ENCODE measurements at places on chromosomes 5 and 9.

GRCh38 chr9:81892440-81892839 lies 35.8 kb upstream of the SPATA31D4 start:
- DNase-seq, result no peak

DNA sequence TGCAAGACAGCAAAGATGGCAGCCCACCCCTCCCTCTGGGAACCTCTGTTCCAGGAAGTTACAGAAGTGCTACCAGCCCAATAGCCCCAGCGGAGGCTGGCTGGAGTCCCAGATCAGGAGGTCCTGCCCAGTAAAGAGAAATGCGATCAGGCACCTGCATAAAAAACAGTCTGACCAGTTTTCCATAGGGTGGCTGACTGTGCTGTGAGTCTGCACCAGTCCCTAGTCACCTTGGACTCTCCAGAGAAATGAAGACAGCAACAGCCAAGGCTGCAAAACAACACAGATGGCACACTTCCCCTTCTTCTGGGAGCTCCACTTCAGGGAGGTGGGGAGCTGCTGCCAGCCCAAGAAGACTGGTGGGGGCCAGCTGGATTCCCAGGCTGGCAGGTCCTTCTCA lies 265.5 kb upstream of the PCSK5 start:
- DNase-seq, result no peak

GRCh38 chr9:36146651-36147050 lies 10.1 kb downstream of the GLIPR2 start:
- DNase-seq, result no peak

DNA sequence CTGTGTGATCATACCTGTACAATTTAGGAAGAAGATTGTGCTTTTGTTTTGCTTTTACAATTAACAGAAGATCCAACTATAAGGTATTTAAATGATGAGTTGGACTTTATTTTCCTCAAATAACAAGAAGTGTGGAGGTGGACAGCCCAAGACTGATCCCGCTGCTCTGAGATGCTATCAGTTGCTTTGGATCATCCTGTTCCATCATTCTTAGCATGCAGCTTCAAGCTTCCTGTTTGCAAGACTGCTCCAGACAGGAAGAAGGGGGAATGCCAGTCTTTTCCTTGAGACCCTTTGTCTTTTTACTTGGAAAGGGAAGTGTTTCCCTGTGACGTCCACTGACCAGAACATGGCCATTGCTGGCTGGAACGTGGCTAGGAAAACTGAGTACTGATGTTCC lies 250.8 kb downstream of the ZSWIM6 start:
- no peak for DNase-seq

- no peak for DNase-seq
These were observed 109.6 kb upstream of the CNTLN start for GRCh38 chr9:17025281-17025680.

DNA sequence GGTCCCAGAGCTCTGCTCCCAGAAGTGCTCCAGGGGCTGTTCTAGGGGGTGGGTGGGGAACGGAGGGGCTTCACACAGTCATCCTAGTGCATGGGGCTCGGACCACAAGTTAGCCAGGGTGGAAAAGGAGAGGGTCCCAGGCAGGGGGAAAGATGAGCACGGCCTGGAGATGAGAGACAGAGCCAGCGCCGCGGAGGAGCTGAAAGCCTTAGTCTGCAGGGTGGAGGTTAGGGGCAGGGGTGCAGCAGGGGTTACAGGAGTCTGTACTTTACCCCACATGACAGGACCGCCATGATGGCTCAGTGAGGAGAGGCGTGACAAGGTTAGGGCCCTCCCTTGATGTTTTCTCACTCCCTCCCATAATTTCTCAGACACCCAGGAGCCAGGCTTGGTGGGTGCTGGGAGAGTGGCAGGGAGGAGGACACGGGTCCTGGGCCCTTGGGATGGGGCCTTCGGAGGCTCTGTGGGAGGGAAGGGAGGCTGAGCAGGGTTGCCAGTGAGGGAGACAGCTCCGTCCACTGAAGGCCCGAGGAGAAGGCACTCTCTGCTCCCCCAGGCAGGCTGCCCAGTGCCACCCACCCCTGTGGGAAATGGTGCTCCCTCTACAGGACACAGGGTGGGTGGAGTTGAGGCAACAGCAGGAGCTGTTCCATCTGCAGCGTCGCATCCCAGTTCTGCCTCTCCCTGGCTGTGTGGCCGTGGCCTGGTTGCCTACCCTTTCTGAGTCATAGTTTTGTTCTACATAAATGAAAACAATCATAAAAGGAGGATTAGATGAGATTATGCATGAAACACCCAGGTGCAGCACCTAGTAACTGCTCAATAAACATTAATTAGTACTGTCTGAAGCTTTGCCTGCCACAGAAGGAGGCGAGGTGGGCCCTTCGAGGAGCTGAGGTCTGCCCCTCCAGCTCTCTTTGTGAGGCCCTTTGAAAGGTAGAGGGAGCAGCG lies 66.2 kb downstream of the NDST1 start:
- no peak for DNase-seq

DNA sequence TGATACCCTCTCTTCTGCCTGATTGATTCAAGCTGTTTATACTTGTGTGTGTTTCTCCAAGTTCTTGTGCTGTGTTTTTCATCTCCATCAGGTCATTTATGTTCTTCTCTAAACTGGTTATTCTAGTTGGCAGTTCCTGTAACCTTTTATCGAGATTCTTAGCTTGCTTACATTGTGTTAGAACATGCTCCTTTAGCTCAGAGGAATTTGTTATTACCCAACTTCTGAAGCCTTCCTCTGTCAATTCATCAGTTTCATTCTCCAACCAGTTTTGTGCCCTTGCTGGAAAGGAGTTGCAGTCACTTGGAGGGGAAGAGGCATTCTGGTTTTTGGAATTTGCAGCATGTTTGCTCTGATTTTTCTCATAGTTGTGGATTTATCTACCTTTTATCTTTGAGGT lies 126.2 kb upstream of the FTMT start:
- DNase-seq, result no peak

- DNase-seq, result no peak
These were observed 10.2 kb upstream of the SLC25A51 start for GRCh38 chr9:37914154-37914551.

GRCh38 chr5:153276151-153276550 lies 214.3 kb upstream of the GRIA1 start:
- no peak for DNase-seq

DNA sequence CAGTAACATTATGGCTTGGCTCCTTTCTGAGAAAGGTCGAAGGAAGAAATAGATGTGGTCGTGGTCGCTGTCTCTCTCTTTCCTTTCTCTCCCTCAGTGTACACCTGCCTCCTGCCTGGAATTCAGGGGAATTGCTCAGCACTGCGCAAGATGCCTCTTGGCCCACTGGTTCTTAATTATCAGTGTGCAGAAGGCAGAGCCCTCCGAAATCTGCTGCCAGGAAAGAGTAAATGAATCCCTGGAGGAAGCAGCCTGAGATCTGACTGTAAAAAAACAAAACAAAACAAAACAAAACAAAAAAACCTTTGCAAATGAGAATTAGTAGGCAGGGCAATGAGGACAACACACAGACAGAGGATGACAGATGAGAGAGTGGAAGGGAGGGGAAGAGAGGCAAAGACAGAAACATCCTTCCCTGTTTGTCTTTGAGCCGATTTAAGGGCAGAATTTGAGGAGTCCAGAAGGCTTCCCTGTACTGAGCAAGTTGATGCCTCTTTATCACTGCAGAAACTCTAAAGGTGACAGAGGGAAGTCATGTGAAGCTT lies 113.8 kb upstream of the PUM3 start:
- DNase-seq, result no peak

DNA sequence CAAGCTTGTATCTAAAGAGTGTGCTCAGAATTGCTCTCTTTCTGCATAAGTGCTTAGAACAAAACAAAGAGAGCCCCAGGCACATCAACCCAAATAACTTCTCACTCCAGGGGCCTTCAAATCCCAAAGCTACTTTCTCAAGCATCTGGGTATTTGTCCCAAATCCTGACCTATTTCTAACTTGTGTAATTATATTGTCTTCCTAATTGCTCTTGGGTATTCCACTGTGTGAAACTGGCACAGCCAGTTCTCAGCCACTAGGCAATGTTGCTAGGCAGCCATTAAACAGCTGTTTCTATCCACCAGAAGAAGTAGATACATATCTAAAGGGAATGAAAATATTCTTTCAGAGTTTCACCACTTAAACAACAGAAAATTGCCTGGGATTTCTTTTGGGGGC lies 198.8 kb downstream of the PRELID2 start:
- DNase-seq, result no peak

GRCh38 chr5:40399349-40399748 lies 280.4 kb upstream of the PTGER4 start:
- DNase-seq, result no peak

- DNase-seq, result no peak
These were observed 27.7 kb downstream of the CLTA start for GRCh38 chr9:36218411-36218901.

DNA sequence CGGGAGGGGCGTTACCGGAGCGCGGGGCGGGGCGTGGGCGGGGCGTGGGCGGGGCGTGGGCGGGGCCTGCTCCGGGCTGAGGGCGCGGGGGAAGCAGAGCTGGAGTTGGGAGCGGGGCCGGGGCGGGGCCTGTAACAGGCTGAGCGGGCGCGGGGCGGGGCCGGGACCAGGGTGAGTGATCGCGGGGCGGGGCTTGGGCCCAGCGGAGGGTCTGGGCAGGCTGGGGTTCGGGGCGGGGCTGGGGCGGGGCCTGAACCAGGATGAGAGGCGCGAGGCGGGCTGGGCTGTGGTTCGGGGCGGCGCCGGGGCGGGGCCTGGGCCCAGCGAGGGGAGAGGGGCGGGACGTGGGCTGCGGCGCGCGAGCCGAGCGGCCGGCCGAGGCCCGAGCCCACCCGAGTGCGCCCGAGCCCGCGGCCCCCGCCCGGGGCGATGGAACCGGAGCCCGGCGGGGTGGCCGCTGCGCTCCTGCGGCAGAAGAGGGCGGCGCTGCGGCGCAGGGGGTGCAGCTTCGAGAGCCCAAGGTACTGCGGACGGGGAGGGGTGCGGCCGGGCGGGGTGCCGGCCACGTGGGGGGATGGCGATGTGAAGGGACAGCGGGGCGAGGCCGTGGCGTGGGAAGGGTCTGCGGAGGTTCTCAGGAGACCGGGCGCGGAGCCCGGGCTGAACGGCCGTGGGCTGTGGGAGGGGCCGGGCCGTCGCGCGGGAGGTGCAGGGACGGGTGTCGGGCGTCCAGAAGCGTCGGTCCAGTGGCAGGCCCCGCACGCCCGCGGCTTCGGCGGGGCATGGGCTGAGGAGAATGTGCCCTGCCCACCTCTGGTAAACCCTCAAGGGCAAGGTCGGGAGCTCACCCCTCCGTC lies 39.5 kb upstream of the GARNL3 start:
- peak; percentile 85 for DNase-seq

GRCh38 chr5:179292202-179292601 lies 53.1 kb downstream of the ADAMTS2 start:
- no peak for DNase-seq

- no peak for DNase-seq
These were observed 43.3 kb downstream of the ZNF618 start for GRCh38 chr9:113919382-113919781.

- no peak for DNase-seq
These were observed 56.6 kb downstream of the SMC5 start for GRCh38 chr9:70315389-70315788.

DNA sequence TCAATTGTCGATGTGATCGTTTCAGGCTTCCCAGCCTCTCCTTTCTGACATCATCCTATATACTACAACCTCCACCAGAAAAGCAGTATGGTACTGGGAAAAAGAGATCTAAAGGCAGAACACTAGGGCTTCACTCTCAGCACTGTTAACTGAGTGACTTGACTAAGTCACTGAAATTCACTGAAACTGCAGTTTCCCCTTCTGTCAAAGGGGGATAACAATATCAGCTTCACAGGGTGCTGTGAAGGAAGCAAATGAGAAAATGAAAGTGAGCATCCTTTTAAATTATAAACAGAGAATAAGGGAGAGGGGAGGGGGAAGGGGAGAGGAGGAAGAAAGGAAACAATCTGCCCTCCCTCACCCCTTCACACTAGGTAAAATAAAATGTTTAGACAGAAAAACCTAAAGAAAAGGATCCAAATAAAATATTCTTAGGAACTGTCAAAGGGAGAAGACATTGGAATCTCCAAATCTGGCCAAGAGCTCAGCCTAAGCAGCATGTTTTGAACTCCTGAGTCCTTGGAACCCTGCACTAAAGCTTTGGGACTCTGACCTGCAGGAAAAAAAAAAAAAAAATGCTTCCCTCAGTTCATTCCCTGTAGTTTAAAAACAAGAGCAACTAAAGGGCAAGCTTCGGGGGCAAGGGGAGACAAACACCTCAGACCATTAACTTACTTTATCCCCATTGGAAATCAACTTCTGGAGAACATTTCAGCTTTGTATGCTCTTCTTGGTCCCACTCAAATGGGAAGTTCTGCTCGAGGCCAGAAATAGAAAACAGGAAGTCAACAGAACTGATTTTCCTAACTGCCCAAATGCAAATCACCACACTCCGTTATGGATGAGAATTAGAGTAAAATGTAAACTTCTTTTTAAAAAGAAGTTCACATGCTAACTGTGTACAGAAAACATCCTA lies 178.3 kb downstream of the DEPDC1B start:
- DNase-seq, result no peak

GRCh38 chr5:116528519-116529234 lies 45.9 kb downstream of the SEMA6A start:
- no peak for DNase-seq

DNA sequence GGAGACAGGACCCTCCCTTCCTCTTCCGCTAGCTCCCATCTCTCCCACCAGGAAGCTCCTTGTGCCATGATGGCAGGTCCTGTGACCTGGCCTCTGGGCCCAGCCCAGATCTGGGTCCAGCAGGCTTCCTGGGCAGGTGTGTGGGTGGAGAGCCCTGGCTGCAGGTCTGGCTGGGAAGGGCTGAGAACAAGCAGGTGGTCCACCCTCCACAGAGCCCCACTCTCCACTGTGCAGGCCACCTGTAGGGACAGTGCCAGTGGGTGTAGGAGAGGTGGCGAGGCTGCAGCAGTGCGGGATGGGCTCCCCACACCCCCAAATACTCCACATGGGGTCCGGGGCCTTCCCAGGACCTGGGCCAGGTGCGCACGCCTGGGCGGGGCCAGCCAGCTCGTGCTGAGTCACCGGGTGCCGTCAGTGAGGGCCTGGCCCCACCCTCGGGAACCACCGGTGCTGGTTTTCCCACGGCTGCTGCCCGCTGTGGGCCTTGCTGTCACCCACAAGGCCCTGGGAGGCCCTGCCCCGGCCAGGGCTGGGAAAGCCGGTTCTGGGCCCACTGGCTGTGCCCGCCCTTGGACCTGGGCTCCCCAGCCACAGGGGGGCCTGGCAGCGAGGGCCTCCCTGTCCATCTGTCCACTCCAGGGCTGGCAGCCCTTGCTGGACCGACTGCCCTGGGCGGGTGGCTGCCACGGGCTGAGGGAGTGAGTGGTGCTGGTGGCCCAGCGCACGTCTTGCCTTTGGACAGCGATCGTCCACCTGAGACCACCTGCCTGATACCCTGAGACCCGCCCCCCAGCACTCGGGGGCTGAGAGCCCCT lies 9.3 kb upstream of the NRARP start:
- DNase-seq, result peak; percentile 34

DNA sequence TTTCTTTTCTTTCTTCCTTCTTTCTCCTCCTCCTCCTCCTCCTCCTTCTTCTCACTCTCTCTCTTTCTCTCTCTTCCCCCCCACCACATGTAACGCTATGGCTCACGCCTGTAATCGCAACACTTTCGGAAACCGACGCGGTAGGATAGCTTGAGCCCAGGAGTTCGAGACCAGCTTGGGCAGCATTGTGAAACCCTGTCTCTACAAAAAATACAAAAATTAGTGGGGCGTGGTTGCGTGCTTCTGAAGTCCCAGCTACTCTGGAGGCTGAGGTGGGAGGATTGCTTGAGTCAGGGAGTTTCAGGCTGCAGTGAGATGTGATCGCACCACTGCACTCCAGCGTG lies 736 bp upstream of the GLDC start:
- no peak for DNase-seq

Measured in stimulated activated CD4-positive, alpha-beta T cell treated with anti-CD3 and anti-CD28 coated beads, TNF-alpha, amount 100 ng/mL, for 24 hours (primary cell).